SHP77 (cell line): ENCODE measurements at places on chromosomes 11 and 22.
A peak's percentile ranks its signal among the peaks of the same experiment; 100 is the strongest.

DNA sequence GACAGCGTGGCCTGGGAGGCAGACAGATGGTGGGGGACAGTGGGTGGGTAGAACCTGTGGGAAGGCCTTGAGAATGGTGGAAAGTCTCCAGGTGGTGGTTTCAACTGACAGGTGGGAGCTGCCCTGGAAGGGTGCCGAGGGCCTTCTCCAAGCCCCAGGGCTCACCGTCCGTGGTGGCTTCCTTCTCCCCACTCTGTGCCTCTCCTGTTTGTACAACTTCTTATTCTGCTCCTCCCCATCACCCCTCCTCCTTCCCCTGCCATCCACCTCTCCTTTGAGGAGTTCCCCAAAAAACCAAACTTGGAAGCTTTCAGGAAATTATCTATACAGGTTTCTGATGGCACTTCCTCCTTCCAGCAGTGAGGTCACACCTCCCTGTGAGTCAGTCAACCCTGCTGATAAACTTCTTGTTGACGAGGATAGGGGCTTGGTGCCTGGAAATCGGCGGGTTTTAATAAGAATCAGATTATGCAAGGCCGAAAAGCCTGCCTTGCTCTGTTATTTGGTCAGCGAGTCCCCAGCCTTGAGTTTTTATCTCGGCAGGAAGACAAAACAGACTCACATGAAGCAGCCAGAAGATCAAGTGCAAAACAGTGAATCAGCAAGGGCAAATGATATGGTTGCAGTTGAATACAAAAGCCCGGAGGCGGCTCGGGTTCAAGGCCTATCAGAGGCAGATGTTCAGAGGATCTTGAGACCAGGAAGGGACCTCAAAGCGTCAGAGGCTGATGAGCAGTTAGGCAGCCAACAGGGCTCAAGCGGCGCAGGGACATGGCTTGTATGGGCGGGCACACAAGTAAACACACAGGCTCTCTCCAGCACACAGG, 9.5 kb upstream of the ST3GAL4 start:
- DNase-seq: no peak

- no peak for DNase-seq
Observed at GRCh38 chr11:123176785-123177184, 18.3 kb downstream of the CLMP start.

- DNase-seq: no peak
Observed at GRCh38 chr11:46900091-46900746, 18.1 kb downstream of the LRP4 start.

DNA sequence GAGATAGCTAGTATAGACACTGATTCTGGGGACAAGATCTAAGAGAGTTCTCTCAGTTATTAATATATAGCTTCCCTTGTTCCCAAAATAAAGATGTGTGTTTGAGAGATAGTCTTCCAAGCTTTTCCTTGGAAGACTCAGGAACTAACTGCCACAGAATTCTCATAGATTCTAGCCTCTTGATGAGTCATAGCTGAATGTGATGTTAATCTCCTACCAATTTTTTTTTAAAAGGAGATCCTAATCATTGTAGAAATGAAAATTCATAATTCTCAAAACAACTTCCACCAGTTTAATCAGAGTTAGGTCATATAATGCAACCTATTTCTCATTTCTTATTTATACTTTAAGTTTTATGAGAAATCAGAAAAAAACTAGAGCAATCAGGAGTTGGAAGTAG, 148.8 kb downstream of the JRKL start:
- DNase-seq: no peak

DNA sequence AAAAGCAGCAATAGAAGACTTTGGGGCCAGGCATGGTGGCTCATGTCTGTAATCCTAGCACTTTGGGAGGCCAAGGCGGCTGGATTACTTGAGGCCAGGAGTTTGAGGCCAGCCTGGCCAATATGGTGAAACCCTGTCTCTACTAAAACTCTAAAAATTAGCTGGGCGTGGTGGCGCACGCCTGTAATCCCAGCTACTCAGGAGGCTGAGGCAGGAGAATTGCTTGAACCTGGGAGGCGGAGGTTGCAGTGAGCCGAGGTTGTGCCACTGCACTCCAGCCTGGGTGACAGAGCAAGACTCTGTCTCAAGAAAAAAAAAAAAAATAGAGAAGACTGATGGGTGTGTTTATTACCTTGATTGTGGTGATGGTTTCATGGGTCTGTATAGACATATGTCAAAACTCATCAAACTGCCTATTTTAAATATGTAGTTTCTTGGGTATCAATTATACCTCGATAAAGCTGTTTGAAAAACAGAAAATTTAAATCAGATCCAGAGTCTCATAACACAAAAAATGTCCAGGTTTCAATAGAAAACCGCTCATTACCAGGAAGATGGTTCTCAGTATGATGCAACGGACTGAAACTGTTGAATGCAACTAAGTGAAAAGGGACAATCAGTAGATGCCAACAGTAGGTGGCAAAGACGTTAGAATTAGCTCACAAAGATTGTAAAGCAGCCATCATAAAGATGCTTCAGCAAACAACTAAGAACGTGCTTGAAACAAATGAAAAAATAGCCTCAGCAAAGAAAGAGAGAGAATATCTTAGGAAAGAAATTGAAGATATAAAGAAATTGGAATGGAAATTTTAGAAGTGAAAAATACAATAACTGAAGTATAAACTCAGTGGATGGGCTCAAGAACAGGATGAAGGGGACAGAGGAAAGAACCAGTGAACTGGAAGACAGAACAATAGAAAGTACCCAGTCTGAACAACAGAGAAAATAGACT, 33.1 kb upstream of the SEPTIN5 start:
- no peak for DNase-seq

- DNase-seq: no peak
Observed at GRCh38 chr11:46100670-46101069, 20.6 kb downstream of the PHF21A start.

DNA sequence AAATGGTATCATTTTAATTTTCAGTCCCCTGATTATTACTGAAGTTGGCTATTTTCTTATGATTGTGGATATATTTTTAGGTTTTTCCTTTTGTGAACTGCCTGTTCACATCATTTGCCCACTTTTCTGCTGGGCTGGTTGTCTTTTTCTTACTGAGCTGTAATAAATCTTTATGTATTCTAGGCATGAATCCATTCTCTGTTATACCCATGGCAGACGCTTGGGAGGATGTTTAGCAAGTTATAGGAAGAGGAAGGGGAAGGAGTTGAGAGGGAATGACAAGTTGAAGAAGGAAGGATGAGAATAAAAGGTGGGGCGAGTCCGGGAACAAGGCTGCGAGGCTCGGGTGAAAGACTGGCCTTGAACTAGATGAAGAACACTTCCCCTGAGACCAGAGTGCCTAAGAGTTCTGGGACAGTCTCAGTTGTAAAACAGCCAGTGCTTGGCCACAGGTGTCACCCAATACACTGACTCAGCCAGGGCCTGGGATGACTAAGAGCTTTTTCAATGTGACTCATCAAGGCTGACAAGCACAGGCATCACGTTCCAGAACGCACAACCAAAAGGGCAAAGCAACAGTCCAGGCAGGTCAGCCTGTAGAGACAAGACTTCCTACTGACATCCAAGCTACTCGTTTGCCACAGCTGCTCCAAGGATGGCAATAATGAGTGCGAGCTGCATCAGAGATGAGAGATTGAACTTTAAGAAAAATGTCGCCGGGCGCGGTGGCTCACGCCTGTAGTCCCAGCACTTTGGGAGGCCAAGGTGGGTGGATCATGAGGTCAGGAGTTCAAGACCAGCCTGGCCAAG, 35.2 kb downstream of the LRFN4 start:
- DNase-seq: peak; percentile 51
